ENCODE measurements at places on chromosomes 7 and 10. TPM values are rescaled to one million over a fixed set of nuclear protein-coding genes. Genes with fewer than 3 reads are reported as not detected.

DNA sequence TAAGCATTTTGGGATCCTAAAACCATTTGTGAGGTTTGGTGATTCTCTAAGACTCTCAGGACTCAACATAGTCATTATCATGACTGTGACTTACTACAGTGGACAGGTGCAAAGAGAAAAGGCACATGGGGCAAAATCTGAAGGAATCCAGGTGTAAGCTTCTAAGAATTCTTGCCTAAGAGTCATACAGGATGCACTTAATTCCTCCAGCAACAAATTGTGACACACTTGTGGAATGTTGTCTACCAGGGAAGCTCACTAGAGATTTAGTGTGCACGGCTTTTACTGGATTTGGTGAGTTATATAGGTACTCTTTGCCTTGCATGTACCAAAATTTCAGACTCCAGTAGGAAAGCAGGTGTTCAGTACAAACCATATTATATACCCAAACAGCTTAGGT is 47.9 kb downstream of the WAC start:
- no peak for DNase-seq

DNA sequence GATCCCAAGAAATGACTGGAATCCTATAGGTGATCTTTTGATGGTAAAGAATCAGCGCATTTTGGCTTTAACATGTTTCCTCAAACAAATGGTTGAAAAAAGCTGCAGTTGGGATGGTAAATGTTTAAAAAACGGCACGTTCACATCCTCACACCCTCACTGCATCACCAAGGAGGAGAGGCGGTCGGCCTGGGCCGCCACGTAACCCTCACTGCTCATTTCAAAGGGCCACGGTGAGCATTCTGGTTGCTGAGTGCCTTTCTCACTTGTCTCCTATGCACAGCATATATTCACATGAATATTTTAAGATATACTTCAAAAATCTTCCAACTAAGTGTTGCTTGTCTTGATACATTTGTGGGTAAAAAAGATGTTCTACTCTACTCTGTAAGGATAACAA is 233.2 kb downstream of the DNAJB6 start:
- DNase-seq = no peak

DNA sequence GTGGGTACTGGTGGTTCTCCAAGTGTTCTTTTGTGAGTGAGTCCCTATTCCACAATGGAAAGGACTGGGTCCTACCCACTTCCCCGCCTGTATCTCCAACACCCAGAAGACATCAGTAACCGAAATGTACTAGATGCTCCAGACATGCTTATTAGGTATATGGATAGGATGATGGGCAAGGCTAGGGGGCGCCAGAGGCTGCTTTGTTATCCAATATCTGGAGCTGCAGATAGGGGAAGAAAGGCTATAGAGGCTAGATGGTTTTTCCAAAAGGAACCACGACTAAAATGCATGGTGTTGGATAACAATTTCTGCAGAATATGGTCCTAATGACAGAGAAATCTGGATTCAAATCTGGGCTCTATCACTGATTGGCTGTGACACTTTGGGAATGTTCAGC is 56.2 kb upstream of the TM9SF3 start:
- peak; percentile 79 for DNase-seq

DNA sequence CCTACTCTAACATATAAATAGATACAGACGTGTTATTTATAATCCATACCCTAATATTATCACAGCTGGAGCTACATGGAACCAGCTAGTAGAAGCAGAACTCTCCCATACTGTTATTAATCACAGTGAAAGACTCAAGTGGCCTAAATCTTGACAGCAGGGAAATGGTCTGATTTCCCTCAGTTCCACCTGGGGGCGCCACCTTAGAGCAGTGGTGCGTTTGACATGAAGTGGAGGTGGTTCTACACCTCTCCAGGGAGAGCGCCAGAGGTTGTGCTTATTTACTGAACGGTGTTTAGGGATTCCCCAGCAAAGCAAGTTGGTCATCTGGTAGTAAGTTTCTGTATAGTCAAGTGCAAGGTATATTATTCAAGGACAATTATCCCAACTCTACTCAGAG is 17.6 kb downstream of the DNTT start:
- DNase-seq = no peak

DNA sequence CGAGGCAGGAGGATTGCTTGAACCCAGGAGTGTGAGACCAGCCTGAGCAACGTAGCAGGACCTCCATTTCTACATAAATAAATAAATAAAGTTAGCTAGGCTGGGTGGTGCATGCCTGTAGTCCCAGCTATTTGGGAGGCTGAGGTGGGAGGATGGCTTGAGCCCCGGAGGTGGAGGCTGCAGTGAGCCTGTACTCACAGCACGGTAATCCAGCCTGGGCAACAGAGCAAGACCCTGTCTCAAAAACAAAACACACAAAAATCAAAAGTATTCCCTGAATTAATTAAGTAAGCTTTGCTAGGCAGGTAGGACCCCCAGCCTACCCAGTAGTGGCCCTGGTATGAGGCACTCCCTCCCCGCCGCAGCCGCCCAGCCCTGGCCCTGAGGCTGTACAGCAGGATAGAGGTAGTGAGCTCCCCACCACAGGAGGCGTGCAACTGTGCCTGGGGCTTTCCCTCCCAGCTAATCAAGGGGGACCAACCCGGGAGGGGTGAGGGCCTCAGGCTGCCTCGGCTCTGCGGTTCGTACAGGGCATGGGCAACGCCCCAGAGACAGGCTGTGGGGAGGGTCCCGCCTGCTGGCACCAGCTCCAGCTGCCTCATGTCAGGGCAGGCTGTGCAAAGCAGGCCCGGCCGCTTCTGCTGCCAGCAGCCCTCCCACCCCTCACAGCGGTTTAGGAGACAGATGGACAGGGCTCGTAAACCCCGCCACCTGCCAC is 1.0 kb upstream of the CYP2W1 start:
- DNase-seq = no peak

GRCh38 chr7:68821846-68822245 is 776.4 kb upstream of the AUTS2 start:
- DNase-seq = no peak

DNA sequence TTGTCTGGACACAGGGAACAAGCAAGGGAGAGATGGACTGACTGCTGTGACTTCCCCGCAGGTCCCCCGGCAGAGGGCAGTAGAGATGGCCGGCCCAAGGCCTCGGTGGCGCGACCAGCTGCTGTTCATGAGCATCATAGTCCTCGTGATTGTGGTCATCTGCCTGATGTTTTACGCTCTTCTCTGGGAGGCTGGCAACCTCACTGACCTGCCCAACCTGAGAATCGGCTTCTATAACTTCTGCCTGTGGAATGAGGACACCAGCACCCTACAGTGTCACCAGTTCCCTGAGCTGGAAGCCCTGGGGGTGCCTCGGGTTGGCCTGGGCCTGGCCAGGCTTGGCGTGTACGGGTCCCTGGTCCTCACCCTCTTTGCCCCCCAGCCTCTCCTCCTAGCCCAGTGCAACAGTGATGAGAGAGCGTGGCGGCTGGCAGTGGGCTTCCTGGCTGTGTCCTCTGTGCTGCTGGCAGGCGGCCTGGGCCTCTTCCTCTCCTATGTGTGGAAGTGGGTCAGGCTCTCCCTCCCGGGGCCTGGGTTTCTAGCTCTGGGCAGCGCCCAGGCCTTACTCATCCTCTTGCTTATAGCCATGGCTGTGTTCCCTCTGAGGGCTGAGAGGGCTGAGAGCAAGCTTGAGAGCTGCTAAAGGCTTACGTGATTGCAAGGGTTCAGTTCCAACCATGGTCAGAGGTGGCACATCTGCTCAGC is 6.0 kb downstream of the CYREN start:
- DNase-seq = no peak

DNA sequence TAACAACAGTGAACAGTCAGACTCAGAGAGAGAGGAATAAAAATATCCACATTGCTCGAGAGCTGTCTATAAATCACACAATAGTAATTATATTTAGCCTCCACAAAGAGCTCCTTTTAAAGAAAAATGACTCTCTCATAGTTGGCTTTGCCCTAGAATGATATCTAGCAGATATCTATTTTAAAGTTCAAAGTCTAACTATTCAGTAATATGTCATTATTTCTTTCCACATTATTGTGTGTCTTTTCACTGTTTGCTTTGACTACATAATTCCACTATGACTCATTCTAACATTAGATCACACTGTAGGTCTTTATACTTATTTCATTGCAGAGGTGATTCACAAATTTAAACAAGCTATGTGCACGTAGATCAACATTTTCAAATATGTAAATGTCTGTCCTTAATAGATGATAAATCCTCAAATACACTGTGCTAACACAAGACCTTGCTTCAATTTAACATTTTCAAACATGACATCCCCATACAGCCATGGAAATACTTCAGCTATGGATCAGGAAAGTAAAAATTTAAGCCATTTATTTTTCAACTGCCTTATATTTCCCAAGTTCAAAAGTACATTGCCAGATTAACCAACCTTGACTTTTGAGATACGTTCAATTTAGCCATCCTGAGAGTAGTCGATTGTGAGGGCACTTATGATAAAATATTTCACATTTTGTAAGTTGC is 99.9 kb upstream of the AKR1E2 start:
- DNase-seq = peak; percentile 96

GRCh38 chr10:59269651-59270050 is 92.7 kb downstream of the FAM13C start:
- DNase-seq = no peak

- no peak for DNase-seq
Observed at GRCh38 chr10:123869020-123869414, 22.6 kb downstream of the CPXM2 start.

GRCh38 chr7:48298779-48299178 is 127.5 kb downstream of the ABCA13 start:
- no peak for DNase-seq

DNA sequence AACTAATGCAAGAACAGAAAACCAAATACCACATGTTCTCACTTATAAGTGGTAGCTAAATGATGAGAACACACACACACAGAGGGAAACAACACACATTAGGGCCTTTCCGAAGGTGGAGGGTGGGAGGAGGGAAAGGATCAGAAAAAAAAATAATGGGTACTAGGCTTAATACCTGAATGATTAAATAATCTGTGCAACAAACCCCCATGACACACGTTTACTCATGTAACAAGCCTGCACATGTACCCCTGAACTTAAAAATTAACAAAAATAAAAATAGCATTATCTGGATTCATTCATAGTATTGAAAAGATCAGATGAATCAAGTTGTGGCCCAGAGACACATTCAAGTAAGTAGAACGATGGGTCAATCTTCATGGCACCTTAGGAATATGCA is 159.5 kb upstream of the POT1 start:
- DNase-seq = no peak

DNA sequence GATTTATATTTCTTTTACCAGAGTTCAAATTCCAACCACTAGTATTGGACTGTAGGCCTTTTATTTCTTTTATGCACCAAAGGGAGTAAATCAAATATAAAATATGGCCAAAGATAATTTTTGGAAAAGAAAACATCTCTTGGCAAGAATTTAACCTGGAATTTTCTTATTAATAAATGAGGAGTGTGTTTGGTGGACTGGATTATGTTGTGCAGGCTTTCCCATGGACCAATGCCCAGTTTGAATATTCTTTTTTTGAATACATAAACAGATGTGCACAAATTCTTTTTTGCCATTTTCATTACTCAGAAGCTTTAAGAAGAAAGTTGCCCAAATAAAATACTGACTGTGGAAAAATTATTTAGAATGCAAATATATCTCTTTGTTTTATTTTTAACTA is 22.1 kb upstream of the PRKG1 start:
- DNase-seq = no peak

- DNase-seq = peak; percentile 84
Observed at GRCh38 chr7:26365077-26365900, 73.6 kb downstream of the SNX10 start.

DNA sequence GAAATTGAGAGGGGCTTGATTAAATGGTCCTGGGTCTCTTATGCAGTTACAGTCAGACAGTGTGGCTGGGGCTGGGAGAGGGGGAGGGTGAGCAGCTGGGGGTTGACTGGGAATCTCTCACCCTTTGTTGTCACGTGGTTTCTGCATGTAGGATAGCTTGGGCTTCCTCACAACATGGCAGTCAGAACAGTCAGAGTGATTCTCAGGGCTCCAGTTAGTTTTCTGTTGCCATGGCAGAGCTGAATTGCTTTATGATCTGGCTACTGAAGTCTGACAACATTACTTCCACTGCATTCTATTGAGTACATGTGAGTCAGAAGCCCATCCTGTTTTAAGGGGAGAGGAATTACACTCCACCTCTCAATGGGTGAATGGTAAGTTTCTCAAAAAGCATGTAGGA is 102.7 kb downstream of the WDR11 start:
- no peak for DNase-seq

- DNase-seq = no peak
Observed at GRCh38 chr10:133614830-133615580, 11.6 kb downstream of the FRG2B start.

GRCh38 chr10:105189463-105189800 is 548.3 kb downstream of the SORCS3 start:
- no peak for DNase-seq

SUN3 gene
- not detected for total RNA-seq

IMMP2L gene
- total RNA-seq = 5.3 TPM

PNLIP gene
- not detected for total RNA-seq

AGR2 gene
- total RNA-seq = 163 TPM

SEMA3E gene
- 5.6 TPM for total RNA-seq

All from HT-29 (cell line).